CD4-positive, alpha-beta T cell (primary cell): ENCODE measurements at places on chromosomes 1 and 21.

- DNase-seq, result no peak
These were observed 17.5 kb downstream of the MTARC1 start for GRCh38 chr1:220804202-220804586.

GRCh38 chr21:44913425-44914175 is 7.1 kb downstream of the ITGB2 start:
- no peak for DNase-seq

GRCh38 chr1:66729119-66729518 is 23.1 kb upstream of the DYNLT5 start:
- DNase-seq, result no peak

DNA sequence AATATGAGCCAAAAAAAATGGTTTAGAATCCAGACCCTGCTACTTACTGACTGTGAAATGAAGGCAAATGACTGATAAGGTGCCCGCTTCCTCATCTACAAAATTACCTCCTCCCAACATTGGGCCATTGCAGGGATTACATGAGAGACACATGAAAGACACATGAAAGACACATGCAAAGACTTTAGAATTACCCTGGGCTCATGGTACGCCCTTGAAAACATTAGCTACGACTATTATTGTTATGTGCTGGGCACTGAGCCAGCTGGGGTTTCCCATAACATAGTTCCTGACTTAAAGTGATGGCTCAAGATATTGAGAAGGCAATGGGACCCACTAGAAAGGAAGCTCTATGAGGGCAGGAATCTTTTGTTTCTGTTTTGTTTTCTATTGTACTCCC is 43.7 kb upstream of the KANK4 start:
- no peak for DNase-seq

DNA sequence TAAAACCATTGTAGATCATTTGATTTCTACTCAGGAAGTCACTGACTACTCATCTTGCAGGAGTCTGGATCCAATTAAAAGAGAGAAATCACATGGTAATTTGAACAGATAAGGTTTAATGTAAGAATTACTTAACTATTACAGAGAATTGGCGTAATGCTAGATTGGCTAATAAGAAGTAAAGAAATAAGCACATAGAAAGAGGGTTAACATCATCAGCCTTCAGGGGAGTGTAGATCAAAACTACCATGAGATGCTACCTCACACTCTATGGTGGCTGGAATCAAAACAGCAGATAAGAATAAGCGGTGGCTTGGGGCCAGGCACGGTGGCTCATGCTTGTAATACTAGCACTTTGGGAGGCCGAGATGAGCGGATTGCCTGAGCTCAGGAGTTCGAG is 11.7 kb downstream of the ST3GAL3 start:
- DNase-seq, result no peak

DNA sequence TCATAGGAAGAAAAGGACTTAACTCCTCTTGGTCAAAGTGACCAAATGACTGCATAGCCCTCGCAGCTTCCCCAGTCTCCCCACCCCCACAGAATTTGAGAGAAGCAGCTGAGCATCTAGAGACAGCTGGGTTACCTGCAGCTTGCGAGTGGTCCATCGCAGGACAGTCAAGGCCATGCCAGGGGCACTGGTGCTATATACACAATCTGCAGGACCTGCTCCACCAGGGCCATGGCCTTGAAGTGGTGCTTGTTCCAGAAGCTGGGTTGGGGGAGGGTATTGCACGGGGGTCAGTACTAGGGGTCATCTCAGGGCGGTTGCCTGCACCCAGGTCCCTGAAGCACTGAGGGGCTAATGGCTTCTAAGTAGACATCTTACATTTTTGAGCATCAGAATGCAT is 10.4 kb downstream of the MRTO4 start:
- DNase-seq, result no peak

DNA sequence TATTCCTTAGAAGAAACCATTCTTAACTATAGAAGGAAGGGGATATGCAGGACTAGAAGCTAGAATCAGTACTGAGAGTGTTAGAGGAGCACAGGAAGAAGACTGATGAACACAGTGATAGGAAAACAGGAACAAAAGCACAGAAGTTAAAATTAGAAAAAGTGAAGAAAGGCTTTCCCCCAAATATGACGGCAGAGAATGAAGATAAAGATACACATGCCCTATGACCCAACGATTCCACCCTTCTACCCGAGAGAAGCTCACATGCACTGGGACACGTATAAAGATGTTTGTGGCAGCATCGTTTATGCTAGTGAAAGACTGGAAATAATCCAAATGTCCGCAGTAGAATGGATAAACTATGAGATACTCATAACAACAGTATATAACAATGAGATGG is 74.2 kb downstream of the DTL start:
- no peak for DNase-seq

DNA sequence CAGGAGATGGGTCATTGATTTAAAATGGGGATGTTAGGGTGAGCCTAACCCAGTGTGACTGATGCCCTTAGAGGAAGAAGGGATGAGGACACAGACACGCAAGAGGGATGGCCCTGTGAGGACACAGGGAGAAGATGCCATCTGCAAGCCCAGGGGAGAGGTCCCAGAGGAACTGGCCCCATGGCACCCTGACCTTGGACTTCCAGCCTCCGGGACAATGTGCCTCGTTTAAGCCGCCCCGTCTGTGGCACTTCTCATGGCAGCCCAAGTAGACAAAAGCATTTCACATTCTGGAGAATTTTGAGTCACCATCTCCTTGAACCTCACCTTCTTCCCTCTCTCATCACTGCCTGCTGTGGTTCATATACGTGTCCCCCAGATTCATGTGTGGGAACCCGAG is 20.1 kb upstream of the PCBP3 start:
- no peak for DNase-seq

DNA sequence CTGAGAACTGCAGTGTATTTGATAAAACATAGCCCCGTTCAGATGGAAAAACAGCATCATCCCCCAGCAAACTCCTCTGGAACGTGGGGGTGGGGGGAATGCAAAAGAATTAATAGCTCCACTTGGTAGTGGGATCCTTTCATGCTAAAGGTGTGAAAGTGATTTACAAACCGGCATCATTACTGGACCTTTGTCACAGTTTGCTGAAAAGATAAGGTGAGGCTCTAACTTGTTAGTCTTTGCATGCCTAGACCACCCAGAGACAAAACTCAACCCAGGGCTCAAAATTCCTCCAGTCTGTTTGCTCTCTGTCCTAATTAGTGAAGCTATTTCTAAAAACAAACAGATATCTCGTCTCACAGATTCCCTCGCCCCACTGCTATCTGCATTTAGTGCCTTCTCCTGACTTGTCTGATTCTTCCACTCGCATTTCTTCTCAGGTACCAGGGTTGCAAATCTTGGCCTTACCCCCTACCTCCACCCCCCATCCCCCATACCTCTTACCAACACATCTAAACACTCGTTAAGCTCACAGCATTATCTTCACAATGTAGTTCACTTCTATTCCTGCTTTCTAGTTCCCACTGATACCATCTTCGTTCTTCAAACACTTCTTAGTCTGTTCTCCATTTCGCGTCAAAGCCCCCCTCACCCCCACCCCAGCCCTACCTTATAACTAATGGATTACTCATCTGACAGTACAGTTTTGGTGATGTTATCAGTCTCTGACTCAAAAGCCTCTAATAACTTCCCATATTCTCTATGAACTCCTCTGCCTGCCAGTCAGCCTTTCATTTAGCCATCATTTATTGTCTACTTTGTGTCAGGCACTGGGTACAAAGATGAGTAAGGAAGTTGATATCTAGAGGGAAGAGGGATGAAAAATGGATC is 11.8 kb downstream of the IER5 start:
- no peak for DNase-seq

- DNase-seq, result peak; percentile 4
These were observed at the start of gene ZBTB8B for GRCh38 chr1:32464716-32465577. Gene ZBTB8B (plus strand): TSS chr1:32465072. CDS start chr1:32470625, 5,553 bp downstream.

- no peak for DNase-seq
These were observed 19.9 kb downstream of the GFI1 start for GRCh38 chr1:92466683-92467352.

DNA sequence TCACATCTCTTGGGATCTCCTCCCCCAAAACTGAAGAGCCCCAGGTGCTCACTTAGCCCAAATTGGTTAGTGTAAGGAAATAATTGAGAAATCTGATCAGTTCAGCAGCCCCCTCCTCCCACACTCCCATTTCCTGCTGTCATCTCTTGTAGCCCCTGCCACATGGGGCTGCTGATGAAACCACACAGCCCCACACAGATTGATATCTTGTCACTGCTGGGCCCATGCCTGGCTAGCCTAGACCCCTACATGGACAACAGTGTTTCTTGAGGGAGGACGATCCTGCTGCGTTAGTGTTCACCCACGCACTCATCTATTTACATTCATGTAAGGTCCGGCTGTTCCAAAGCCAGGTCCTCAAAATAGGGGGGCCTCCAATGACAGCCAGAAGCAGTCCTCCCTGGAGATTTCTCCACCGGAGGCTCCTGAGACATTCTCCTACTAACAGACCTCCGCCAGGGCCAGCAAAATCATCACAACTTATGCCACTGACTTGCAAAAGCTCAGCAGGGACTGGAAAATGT is 23.9 kb upstream of the RXRG start:
- DNase-seq, result no peak

DNA sequence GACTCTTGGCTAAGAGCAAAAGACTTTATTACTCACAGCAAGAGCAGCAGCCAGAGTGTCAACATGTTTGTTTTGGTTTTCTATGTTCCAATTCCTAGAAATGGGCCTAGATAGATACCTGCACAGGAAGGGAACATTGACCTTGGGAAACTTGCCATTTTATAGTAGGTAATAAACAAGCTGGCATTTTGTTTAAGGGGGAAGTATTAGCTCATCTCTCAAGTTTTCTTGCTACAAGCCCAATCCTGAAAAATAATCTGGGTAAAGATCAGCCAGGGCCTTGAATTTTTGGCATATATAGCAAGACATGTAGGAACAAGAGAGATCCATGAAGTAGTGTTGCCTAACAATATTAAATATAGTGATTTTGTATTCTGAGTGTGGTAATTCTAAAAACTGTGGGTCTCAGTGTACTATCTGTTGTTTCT is 51.4 kb upstream of the RGL1 start:
- DNase-seq, result no peak

DNA sequence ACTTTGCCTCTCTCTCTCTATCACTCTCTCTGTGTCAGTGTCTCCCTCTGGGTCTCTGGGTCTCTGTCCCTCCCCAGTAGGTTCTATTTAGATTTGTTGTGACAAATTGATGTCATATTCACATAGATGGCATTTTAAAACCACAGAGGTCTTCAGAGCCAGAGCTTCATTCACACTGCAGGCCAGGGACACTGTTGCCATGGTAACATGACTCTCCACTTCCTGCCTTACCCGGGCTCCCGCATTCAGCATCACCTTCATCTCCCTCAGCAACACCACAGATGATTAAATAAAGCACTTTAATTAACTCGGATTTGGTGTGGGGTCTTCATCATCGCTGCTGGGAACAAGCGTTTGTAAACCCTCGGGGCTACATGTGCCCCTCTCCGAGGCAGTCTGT is 132.6 kb downstream of the ETS2 start:
- no peak for DNase-seq

DNA sequence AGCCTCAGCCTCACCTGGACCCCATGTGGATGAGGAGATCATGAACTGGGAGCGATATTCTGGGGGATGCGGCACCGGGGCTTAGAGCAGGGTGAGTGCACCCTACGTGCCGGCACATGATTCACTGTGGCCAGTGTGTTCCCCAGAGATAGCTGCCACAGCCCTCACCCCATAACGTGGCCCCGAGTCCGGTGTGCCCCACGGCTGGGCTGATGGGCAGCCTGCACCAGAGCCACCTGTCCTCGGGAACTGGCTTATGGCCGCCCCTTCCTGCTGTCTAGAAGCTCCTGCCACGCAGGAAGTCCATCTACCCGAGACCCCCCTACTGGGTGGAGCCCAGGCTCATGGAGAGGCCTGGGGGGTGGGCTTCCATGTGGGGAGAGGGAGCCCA is 39.1 kb upstream of the SLC19A1 start:
- DNase-seq, result no peak

DNA sequence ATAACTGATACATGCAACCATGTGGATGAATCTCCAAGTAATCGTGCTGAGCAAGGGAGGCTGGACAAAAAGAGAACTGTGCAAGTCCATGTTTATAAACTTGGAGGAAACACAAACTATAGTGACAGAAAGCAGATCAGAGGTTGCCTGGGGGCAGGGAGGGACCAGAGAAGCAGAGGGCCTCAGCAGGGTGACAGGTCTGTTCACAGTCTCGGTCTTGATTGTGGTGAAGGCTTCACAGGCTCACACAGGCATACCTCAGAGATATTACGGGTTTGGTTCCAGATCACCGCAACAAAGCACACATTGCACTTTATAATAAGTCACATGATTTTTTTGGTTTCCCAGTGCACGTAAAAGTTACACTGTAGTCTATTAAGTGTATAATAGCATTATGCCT is 28.5 kb downstream of the ACOT7 start:
- DNase-seq, result no peak

DNA sequence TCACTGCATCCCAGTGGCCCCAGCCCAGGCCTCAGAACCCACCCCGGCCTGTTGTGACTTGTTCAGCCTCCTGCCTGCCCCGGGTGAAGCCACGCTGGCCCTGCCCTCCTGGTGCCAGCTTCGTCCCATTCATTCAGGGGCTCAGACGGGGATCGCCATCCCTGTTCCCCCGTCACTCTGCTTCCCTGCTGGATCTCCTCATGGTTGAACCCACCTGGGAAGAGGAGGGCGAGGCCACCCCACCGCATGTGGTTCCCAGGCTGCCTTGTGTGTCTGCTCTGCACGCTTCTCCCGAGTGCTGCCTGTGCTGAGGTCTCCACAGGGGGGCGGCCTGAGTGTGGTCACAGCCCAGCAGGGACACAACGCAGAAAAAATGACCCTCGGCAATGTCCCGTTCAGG is 108.2 kb upstream of the ACTRT2 start:
- no peak for DNase-seq

GRCh38 chr1:185520188-185520920 is 203.3 kb upstream of the IVNS1ABP start:
- DNase-seq, result peak; percentile 49

- no peak for DNase-seq
These were observed 464.8 kb upstream of the USP24 start for GRCh38 chr1:55679971-55680370.

DNA sequence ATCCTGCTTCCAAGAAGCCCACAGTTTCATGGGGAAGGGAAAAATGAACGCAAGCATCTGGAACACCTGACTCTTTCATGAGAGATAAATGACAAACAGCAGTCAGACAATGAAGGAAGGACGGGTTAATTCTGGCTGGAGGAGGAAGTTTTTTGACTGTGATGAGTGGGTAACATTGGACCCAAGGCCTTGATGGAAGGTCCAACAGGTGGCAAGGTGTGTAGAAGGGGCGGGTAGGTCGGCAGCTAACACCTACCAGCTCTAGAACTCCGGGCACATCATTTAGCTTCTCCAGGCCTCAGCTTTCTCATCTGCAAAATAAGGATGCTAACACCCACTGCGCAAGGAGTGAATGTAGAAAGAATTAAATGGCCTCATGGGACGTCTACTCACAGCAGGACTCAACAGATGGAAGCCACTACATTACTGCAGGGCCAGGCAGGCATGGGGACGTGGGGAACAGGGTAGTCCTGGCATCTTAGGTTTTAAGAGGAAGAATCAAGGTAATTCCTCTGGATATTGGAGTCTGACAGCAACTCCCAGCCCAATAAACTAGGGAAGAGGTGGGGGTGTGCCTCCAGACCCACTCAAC is 12.9 kb downstream of the GLIS1 start:
- DNase-seq, result no peak

GRCh38 chr1:93605026-93605568 is 76.5 kb downstream of the BCAR3 start:
- DNase-seq, result no peak
